ENCODE measurements at places on chromosomes 3 and 15.

GRCh38 chr3:16476636-16477035, 36.9 kb downstream of the RFTN1 start:
- no peak for DNase-seq

- no peak for DNase-seq
Measured at GRCh38 chr3:49611719-49612118, 57.4 kb downstream of the BSN start.

GRCh38 chr15:89760303-89761008, 9.4 kb upstream of the MESP1 start:
- peak; percentile 50 for DNase-seq

DNA sequence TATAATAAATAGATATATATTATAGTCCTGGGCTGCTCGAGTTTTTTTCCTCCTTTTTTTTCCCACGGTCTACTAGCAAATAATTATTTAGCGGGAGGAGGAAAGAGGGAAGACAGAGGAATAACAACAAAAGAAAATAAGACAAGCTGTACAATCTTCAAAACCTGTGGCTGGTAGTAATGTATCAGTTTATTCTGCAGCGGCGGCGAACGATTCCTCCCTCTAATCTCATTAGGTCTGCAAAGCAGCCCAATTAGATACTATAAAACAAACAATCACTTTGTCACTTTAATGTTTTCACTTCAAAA, 390 bp upstream of the TLE3 start:
- DNase-seq = no peak

- DNase-seq = no peak
Measured at GRCh38 chr3:141723255-141723654, 14.8 kb upstream of the RNF7 start.

- no peak for DNase-seq
Measured at GRCh38 chr3:169295912-169296570, 367.5 kb downstream of the MECOM start.

DNA sequence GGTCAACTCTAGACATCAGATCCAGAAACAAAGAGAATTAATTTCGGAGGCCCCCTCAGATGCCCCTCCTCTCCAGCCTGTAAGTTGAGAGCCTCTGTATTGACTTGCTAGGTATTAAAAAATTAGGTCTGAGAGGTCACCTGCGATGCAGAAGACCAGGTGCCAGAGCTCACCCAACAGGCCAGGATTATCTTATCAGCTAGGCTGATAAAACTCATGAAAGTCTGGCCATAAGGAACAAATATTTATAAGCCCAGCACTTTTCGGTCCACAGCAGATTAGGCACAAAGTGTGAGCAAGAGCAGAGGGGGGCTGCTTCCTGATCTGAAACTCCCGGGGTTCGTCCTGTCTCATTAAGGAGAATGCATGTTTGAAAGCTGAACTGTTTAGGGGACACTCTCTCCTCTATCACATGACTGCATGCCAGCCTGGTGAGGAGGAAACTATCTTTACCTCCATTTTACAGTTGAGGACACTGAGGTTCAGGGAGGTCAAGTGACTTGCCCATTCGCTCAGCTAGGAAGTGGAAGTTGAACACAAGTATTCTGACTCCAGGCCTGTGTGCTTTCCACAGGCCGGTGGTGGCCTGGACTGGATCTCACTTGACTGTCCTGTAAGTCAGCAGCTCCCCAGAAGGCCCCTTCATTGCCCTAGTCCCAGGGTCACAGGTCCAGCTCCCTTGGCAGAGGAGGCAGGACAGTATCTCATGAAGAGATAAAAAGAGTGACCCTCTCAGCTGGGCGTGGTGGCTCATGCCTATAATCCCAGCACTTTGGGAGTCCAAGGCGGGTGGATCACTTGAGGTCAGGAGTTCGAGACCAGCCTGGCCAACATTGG, 39.6 kb upstream of the MAGEF1 start:
- no peak for DNase-seq

DNA sequence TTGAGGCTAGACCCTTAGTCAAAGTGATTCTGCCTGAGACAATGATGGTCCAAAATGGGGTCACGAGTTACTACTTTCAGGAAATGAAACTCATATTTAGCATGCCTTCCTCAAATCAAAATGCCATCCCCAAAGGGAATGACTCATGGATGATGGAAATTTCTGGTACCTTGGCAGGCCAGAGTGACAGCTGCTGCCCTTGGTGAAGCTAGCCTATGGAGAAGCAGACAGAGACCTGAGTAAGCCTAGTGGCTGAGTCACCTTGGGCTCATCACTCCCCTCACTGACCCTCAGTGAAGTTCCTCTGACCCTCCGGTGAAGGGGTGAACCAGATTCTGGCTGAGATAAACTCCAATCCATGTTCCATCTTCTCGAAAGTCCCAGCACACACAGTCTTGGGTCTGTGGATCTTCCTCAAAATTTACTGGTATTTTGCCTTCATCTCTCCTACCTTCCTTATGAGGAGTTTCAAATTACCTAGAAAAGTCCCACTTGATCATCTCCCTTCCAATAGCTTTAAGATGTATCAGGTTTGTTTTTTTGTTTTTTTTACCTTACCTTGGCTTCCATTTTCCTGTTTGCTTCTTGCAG, 54.5 kb upstream of the ABHD17C start:
- DNase-seq = no peak

- no peak for DNase-seq
Measured at GRCh38 chr15:41566121-41566885, 7.3 kb downstream of the TYRO3 start.

DNA sequence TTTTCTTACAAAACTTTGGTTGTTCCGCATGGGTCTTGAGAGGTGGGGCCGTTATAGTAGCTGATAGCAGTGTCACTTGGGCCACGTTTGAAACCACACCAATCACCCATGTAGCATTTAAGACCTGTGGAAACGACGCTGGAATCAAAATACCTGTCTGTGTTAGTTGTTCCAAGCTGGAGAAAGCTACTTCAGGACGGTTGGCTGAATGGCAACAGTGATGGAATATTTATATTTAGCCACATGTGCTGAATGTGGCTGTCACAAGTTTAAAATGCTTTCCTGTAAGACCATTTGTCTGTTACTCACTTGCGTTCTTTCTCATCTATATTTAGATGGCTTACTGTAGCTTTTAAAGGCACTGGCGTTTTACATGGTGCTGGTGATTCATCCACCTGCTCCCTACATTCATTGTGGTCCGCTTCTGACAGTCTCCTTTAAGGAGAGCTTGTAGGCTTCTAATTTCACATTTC, 1.4 kb downstream of the DNAJA4 start:
- no peak for DNase-seq

GRCh38 chr3:135690664-135691063, 274.9 kb upstream of the PPP2R3A start:
- no peak for DNase-seq

DNA sequence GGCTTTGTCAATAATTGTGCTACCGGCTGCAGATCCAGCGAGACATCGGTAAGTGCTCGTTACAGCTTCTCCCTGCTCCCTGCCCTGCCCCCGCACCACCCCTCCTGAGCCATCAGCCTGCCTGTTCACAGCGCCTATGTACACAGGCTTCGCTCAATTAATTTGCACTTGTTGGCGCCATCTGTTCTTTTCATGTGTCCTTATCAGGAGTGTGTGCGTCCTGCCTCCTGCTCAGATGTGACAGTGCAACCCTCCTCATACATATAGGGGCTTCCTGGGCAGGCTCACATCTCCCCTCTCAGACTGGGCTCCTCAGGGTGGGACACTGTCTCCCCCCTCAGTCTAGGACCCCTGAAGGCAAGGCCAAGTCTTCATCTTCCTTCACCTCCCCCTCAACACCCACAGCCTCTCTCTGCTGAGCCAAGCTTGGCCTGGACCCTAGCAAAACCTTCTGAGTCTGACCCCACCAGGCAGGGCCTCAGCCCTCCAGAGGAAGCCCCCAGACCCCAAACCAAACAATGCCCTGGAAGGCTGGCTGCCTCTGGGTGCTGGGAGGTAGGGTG, 54.9 kb downstream of the CYP11A1 start:
- no peak for DNase-seq

GRCh38 chr3:146685050-146685814, 80.1 kb upstream of the PLSCR5 start:
- no peak for DNase-seq

- DNase-seq = no peak
Measured at GRCh38 chr3:50581459-50581842, 12.1 kb downstream of the HEMK1 start.

DNA sequence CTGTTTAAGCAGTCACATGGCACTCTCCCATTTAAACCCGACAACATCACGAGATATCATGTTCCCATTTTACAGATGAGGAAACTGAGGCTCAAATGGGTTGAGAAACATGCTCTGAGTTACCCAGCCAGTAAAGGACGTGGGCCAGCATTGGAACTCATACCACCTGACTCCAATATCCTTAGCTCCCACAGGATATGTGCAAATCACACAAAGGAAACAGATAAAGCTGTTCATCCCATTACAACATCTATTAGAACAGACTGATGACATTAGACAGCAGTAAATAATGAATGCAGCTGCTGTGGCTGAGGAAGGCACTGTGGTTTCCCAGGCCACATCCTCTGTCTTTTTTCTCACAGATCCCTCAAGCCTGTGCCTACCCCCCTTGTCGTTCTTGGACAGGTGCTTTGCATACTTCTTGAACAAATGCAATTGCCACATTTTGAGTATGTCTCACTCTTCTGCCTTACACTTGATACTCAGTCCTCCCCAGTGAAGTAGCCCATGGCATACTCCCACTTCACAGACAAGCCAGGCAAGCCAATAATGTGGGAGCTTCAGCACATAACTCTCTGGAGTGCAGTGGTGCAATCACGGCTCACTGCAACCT, 17.7 kb downstream of the FRMD4B start:
- DNase-seq = no peak

GRCh38 chr15:68951813-68952212, 21.5 kb downstream of the SPESP1 start:
- no peak for DNase-seq

DNA sequence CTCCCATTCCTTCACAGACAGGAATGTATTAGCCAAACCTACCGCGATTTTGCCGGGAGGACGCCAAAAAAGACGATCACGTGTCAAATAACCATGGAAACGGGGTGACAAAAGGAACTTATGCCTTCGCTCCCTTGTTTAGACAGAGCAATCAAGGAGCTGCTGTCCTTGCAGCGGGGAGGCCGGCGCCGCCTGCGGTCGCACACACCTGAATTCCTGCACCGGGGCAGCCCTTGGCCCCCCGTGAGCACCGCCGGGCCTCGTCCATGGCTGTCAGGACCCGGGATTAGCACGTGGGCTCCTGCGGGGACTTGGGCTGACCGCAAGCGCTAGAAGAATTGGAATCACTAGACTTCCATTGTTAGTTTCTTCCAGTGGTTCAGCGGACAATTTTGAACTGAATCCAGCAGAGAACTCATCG, 193.1 kb downstream of the SHQ1 start:
- DNase-seq = peak; percentile 17

Data from C1 segment of cervical spinal cord (tissue), 14 donors.